ENCODE measurements at places on chromosomes 2 and 18.
A peak's percentile ranks its signal among the peaks of the same experiment; 100 is the strongest.

GRCh38 chr18:13720847-13721246 is 5.5 kb downstream of the FAM210A start:
- DNase-seq: no peak

DNA sequence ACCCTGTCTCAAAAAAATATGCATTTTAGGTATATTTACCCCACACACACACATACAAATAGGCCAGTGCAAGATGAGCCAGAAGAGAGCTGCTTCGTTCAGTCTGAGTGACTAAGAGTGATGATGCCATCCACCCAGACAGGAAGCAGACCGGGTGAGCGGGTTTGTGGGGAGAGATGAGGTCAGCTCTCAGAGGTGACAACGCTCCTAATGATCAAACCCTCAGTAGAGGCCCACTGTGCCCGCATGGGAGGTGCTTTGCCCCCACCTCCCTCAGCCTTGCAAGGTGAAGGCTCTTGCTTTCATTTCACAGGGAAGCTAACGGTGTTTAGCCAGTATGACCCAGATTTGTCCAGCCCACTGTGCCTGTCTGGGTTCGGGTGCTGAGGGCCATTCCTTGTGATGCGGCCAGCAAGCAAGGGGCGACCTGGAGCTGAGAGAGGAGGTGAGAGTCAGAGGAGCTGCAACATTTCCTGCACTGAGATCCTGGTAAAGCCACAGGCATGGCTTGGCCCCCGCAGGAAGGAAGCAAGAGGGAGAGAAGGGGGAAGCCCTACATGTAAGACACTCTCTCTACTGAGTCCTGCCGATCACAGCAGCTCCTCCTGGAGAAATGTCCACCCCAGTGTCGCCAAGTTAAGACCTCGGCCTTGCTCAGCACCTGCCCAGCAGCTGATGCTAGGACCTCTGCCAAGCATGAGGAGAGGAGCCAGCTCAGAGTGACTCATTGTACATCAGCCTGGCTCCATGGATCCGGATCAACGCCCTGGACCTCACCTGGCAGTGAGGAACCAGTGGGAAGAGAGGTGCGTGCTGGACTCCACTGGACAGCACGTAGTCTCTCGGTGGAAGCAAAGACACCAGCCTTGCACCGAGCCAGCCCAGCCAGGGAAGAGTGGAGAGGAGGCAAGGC is 37.0 kb downstream of the NIFK start:
- DNase-seq: peak; percentile 52

DNA sequence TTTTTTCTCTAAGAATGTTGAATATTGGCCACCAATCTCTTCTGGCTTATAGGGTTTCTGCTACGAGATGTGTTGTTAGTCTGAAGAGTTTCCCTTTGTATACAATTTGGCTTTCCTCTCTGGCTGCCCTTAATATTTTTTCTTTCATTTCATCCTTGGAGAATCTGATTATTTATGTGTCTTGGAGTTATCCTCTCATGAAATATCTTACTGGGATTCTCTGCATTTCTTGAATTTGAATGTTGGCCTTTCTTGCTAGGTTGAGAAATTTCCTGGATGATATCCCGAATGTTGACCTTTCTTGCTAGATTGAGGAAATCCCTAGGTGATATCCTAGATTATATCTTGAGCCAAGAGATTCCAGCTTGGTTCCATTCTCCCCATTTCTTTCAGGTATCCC is 125.6 kb downstream of the SLC5A7 start:
- DNase-seq: no peak

DNA sequence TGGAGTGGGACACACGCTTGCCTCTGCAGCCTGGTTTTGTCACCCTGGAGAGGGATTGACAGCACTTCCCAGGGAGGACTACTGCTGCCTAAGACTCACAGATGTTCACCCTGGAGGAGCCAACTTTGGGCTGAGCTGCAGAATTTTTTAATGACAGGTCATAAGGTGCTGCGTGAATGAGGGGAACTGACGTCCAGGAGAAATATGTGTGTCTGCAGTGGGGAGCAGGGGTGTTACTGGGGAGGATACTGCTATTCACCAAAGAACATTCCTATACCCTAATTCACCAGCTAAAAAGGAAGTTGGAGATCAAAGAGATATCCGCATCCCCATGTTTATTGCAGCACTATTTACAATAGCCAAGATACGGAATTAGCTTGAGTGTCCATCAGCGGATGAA is 144.4 kb downstream of the MGAT5 start:
- no peak for DNase-seq

GRCh38 chr2:172447811-172448493 is 20.6 kb downstream of the ITGA6 start:
- no peak for DNase-seq

DNA sequence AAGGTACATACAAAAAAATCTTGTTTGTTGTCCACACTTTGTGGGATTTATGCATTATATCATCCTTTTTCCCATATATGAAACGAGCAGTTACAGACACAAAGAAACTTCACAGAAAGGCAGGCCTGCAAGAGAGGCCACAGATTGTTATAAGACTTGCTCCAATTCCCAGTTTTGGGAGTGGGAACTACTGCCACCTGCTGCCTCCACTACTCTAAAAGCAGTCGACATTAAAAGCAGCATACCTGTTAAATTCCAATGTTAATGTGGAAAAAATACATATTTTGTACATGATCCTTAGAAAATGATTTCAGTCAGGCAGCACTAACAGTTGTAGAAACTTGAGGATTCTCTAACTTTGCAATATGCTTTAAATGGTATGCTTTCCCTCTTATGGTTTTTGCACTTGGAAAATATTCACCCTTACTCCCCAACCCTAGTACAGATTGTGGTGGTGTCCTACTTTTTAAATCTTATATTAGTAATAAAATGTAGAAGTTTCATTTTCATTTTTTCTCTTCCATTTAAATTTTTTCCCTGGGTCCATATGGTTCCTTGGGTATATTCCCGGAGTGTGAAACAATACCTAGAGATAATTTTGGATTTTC is 37.9 kb downstream of the SLC38A11 start:
- DNase-seq: no peak

GRCh38 chr2:187658952-187659525 is 104.8 kb upstream of the TFPI start:
- no peak for DNase-seq

DNA sequence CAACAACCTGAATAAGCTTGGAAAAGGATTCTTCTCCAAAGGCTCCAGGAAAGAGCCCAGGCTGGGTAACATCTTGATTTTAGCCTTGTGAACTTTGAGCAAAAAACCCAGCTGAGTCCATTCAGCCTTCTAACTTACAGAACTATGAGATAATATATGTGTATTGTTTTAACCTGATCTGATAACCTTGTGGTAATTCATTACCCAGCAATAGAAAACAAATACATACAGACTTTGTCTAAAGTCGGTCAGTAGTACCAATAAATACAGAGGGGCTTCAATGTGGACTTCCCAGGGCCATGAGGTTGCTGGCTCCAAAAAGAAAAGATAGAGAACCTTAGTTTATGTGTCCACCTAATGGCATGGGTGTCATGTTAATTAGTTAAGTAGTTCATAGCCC is 191.8 kb downstream of the KCNH7 start:
- DNase-seq: no peak

DNA sequence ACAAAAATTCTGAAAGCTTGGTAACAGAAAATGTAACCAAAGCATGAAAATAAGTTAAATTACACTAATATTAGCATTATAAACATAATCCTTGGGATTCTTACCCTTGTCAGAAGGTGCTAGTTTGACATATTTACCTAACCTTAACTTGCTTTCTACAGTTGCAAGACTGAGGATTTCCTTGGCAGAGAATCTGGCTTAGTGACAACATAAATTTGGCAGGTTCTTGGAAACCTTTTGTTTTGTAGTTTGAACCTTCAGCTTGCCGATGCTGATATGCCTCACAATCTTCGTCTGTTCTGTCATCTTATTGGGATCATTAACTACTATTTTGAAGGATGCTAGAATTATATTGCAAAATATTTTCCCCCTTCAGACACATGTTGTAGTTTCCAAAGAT is 3.4 kb downstream of the XIRP2 start:
- no peak for DNase-seq

GRCh38 chr2:49988276-49988675 is 834.0 kb upstream of the FSHR start:
- DNase-seq: no peak

- DNase-seq: no peak
Measured at GRCh38 chr2:227872676-227873075, 1.2 kb downstream of the DAW1 start.

DNA sequence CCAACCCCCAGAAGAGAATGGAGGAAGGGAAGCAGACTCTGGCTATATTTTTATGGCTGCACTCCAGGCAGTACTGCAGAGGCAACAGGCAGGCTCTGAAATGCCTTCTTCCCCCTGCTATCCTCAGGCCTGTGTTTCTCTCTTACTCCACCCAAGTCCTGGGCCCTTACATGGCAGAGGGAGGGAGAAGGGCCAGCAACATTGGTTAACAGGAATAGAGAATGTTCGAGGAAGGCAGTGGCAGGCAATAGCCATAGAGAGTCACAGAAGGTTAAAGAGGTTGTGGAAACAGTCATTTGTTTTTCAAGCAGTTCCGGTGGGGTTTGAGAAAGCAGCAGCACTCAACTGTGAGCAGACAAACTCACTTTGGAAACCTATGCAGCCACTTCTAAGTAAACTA is 15.1 kb upstream of the DARS1 start:
- DNase-seq: no peak

- DNase-seq: no peak
Measured at GRCh38 chr2:178913049-178913441, 105.8 kb upstream of the TTN start.

DNA sequence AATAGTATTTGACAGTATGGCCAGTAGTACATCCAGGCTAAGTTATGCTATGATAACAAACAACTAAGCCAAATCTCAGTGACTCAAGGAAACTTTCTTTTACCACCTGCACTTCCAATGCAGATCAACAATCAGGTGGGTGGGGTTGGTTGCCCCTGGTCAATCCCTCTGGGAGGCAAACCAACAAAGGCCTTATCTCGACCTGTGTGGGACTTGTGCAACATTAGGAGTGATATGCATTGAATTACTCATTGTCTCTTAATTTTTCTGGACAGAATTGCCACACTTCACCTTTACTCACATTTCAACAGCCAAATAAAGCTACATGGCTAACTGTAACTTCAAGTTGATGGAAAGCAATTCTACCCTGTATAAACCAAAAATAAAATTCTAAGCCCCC is 1049.3 kb upstream of the CDH2 start:
- DNase-seq: no peak

- no peak for DNase-seq
Measured at GRCh38 chr2:236173729-236174607, 5.8 kb upstream of the GBX2 start.

DNA sequence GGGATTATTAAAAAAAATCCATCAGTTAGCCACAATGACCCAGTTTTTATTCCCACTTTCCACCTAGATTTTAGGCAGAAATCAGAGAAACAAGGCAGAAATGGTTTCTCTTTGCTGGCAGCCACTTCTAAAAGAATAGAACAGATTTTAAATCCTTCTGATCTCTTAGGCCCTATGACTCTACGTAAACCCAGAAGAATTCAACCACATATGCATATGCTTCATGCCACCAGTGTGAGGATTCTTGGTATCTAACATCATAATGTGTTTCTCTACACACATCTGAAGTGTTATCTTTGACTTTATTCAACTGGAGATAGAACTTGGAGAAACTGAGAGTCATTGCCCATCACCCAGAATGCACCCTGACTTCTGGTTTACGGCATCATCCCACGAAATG is 128.7 kb upstream of the TANK start:
- no peak for DNase-seq

GRCh38 chr2:40118622-40119021 is 333.3 kb downstream of the SLC8A1 start:
- DNase-seq: no peak
